ENCODE measurements at places on chromosomes 13 and 19.

GRCh38 chr13:68551701-68552522 lies 1321.8 kb upstream of the PCDH9 start:
- no peak for DNase-seq

GRCh38 chr13:75256922-75257321 lies 225.0 kb downstream of the TBC1D4 start:
- DNase-seq, result no peak

- no peak for DNase-seq
Observed at GRCh38 chr19:45906221-45906620, 3.8 kb upstream of the MYPOP start.

DNA sequence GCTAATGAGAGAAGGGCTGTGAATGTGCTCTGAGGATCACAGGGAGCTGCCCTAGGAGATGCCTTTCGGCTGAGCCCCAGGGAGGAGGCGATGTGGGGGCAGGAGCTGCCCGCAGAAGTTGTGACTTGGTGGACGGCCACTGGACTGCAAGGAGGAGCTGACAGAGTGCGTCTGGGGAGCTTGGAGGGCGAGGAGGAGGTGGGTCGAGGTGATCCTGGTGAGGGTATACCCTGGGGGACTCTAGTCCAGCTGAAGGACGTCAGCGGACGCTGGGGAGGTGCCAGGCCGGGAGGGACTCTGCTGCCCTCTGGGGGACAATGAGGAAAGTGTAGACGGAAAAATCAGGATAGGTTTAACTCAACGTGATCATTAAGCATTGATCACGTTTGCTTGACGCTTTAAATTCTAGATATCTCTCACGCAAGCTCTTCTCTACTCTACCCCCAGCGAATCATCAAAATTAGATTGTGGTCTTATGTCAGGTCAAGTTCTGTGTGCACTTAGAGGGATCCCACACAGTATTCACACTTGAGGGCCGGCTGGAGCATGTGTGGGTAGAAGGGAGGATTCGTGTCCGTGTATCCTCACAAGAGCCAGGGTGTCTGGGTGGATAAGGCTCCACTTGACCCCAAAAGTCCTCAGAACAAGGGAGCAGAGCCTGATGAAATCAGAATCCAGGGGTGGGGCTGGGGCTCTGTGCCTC lies 3.3 kb upstream of the CEACAM7 start:
- DNase-seq, result no peak

DNA sequence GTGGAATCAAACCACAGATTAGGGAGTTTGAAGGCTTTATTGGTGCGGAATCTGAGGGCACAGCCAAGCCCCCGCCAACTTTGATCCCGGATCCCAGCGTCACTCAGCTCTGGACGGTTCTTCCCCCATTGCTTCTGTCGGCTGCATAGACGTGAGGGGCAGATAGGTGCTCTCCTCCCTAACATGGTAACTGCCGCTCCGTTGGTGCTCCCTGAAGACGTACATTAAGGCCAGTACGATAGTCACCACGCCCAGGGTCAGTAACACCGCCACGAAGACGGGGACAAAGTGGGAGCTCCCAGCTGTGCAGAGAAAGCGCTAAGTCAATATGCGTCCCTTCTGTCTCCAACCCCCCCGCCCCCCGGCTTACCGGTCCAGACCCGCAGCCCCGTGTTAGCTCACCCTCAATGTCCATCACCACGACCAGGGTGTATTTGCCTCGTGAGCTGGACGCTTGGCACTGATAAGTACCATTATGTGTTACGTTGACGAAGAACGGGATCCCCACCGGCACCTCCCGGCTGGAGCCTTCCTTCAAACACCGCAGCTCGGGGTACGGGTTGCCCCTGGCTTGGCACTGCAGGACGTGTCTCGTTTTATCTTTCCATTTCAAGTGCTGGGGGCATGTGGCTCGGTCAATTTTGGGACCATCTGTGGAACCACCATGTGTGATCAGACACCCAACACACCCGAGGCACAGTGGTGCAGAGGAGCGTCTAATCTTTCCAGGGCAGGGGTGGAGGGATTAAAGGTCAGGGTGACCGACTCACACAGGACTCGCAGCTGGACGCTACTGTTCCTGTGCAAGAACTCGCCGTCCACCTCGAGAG lies 644 bp upstream of the RAVER1 start:
- DNase-seq, result no peak

- DNase-seq, result no peak
Observed at GRCh38 chr13:33483471-33483870, 197.9 kb upstream of the STARD13 start.

GRCh38 chr19:45469945-45470761 lies 2.4 kb downstream of the FOSB start:
- DNase-seq, result no peak

GRCh38 chr19:7845390-7846154 lies 15.6 kb downstream of the EVI5L start:
- no peak for DNase-seq

DNA sequence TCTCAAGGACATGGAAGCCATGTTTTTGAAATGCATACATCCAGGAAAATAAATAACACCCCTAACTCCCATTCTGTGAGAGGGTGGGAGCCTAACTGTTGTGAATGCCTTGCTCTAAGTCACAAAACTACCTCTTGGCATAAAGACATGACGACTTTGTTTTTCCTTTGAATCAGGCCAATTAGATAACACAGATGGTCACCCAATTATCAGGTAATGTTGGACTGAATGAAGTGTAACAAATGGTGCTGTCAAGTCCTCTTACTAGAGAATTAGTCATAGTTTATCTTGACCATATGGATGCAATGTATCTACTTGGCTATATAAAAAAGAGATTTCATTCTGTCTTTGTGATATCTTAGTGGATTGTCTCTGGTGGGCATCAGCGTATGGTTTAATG lies 553.6 kb upstream of the ATXN8OS start:
- no peak for DNase-seq

GRCh38 chr13:109840201-109840892 lies 54.0 kb upstream of the IRS2 start:
- peak; percentile 55 for DNase-seq

- peak; percentile 27 for DNase-seq
Observed at GRCh38 chr19:23784274-23784673, 25.6 kb upstream of the ZNF681 start.

DNA sequence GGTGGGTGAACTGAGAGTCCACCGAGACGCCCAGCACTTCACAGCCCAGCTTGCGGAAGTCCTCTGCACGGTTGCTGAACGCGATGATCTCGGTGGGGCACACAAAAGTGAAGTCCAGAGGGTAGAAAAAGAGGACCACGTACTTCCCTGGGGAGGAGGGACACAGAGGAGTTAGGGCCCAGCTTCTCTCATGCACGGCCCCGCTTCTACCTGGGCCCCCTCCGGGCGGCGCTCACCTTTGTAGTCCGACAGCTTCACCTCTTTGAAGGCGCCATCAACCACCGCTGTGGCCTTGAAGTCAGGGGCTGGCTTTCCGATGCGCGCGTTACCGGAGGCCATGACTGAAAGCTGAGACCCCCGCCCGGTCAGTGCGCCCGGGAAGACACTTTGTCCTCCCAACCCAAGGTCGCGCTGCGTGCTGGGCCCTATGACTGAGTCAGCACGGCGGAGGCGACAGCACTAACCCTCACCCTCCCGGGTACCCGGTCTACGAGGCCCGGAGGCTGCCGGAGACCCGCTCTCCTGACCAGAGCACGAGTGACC lies 606 bp downstream of the PRDX2 start:
- no peak for DNase-seq

DNA sequence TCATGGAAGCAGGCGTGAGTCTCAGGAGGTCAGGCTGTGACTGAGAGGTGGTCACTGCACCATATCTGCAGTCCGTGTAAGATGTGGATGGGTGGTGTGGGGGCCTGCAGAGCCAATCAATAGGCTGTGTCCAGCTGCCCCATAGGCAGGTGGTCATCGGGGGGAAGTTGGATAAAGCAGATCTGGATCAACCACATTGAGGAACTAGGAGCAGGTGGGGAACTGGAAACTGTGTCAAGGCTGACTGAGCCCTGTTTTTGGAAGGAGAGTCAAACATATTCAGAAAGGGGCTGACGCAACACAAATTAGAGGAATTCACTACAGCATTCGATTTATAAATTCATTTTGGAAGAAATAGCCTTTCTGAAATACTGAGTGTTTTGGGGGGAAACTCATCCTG lies 15.0 kb downstream of the CLEC4M start:
- no peak for DNase-seq

GRCh38 chr19:6115992-6116391 lies 5.7 kb upstream of the RFX2 start:
- no peak for DNase-seq

DNA sequence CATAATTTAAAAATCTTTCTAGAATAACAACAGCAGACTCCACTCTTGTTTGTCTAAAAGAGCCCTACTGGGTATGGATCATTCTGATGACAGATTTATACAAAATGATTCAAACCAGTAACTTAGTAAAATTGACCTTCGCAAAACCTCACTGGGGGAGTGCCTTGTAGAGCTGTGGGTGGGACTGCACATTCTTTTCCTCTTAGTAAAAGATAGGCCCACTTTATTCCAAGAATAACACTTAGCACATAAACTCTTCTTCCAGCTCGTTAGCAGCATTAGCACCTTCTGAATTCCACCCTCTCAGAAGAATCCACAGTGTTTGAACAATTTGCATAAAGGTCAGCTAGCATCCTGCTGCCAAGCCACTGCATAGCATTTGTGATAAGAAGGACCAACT lies 106.8 kb downstream of the STOML3 start:
- no peak for DNase-seq

DNA sequence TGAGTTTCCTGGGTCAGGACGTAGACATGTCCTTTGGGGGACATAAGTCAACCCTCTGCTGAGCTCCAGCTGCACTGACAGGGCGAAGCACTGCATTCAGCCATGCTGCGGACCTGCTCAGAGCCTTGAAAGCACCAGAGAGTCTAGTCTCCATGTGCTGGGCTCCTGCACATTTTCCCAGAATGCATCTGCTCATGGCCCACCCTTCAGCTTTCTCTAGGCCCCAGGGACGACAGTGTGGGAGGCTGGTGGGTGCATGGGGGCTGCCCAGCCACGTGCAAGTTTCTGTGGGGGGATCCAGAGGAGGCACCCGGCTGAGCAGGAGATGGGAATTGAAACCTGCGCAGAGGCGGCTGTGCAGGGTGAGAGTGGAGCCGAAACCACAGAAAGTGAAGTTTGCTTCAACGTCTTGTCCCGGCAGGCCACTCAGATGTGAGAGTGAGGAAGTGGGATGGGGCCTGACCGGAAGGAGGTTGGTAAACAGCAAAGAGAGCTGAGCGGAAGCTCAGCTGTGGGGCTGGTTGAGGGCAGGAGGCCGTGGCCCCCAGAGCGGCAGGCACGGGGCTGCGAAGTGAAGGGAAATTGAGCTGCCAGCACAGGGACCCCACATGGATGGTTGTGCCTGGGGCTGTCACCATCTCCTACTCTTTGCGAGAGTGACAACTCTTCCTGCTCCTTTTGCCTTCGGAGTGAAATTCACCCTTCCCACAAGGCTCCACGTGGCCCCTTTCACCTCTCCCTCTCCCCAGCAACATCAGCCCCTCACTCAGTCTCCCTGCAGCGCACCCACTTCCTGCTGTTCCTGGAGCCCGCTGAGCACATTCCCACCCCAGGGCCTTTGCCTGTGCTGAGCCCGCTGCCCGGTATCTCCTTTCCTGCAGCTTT lies 11.8 kb downstream of the PGLS start:
- peak; percentile 91 for DNase-seq

DNA sequence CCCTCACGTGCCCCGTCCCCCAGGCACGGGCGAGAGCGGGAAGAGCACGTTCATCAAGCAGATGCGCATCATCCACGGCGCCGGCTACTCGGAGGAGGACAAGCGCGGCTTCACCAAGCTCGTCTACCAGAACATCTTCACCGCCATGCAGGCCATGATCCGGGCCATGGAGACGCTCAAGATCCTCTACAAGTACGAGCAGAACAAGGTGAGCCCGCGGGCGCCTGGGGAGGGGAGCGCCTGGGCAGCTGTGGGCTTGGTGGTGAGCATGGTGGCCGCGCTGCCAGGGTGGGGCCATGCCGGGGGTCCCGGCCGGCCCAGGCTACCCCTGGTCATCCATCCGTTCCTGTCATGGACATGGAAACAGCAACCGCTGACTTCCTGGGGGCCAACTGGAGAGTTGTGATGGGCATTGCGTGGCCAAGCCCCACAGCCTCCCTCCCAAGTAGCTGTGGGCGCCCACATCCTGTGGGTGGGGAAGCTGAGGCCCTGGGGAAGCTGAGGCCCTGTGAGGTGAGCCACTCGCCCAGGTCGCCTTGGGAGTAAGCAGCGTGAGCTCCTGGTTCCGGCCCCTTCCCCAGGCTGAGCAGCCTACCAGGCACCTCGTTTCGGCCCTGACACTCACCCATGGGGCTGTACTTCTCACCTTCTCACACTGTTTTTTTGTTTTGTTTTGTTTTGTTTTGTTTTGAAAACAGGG lies 16.1 kb downstream of the GNA11 start:
- no peak for DNase-seq

DNA sequence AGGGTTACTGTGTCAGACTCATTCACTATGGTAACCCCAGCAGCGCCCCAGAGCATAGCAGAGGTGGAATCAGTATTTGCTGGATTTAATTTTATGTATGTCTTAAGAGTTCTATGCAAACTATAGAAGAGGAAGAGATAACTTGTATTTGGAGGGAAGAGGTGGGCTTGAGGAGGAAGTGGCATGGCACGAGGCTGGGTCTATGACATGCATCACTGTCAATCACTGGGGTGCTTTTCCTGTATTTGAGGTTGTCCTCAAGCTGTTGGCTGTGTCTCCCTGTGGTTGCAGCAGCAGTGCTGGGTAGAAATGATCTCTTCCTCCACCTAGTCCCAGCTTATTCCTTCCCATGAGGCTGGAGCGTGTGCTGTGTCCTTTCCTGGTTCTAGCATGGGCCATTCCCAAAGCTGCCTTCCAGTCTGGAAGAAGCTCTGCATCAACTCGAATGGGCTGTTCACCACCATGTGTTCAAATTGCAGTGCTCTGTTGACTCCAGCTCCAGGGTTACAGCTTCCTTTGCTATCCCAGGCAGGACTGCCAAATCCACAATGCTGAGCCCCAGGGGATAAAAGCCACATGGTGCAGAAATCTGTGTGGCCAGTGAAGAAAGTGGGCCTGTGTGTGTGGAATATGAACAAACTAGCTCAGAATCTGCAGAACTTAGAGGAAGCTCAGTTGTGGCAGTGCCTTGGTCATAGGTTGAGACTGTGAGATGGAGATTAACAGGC lies 73.1 kb upstream of the MTIF3 start:
- peak; percentile 6 for DNase-seq

GRCh38 chr19:15507068-15508034 lies 974 bp upstream of the CYP4F22 start:
- DNase-seq, result no peak

- no peak for DNase-seq
Observed at GRCh38 chr13:96996107-96996506, 1.8 kb upstream of the OXGR1 start.

GRCh38 chr13:72570019-72570418 lies 157.4 kb downstream of the MZT1 start:
- no peak for DNase-seq

- no peak for DNase-seq
Observed at GRCh38 chr19:1141944-1142343, 32.1 kb downstream of the SBNO2 start.

- DNase-seq, result no peak
Observed at GRCh38 chr19:46626446-46626845, 1.6 kb upstream of the PTGIR start.

GRCh38 chr19:56827708-56828107 lies 12.8 kb downstream of the PEG3 start:
- DNase-seq, result no peak

- no peak for DNase-seq
Observed at GRCh38 chr19:18790566-18791314, at the start of gene COMP. Gene COMP (minus strand): TSS chr19:18791305. CDS start chr19:18791269, 36 bp downstream.

Data from T-helper 2 cell (primary cell).